ENCODE measurements at places on chromosomes 3 and 15. TPM values are rescaled to one million over a fixed set of nuclear protein-coding genes. Genes with fewer than 3 reads are reported as not detected.

GOLGB1 gene
- total RNA-seq = 33.7 TPM

XXYLT1 gene
- total RNA-seq = 29.0 TPM

PIGZ gene
- 1.5 TPM for total RNA-seq

RFT1 gene
- total RNA-seq = 9.0 TPM

CNTN4 gene
- total RNA-seq = not detected

All from regular cardiac myocyte (primary cell).